ENCODE measurements at places on chromosomes 7 and 10. TPM values are rescaled to one million over a fixed set of nuclear protein-coding genes. Genes with fewer than 3 reads are reported as not detected.

DNA sequence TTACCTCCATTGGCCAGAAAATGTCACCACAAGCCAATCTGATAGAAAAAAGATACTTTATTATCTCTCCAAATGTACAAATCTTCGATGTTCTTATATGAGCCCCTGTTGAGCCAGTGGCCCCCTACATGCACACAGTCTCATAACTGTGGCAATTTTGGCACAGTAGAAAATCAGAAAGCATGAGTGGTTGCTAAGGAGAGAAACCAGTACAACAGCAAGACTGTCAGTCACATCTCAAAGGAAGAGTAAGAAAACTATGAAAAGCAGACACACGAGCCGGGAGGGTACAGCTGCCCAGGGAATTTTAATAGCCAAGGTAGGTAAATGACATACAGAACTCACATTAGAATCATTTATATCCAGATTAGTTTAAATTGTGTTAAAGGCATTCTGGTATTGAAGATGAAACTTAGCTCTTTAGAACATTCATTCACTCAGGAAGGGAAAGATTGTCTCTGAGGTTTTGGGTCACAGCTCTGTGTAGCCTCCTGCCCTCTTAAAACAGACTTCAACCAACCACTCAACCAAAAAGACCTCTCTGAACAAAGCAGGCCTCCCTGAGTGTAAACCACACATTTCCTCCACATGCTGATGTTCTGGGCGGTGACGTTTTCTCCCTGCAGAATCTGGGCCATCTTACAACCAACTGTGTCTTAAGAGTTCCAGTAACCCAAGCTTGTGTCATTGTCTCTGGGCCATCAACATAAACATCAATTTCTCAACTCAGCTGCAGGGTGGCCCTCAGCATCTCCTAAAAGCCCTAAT is 80.8 kb upstream of the ADAM12 start:
- DNase-seq = peak; percentile 14

DNA sequence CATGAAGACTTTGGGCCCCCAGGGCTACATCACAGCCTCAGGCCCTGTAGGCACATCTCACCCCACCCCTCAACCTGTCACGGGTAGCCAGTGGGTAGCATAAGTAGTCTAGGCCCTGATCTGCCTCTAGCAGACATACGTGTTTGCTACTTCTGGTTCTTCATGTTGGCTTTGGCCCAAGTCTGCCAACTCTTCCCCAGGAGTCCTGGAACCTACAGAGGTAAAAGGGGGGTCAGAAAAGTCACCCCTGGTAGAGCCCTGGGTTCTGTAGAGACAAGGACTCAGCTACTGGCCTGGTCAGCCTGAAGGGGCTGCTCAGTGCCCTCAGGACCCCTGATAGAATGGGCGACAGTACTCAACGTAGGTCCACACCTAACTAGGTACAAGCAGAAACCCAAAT is 67.5 kb upstream of the UNC5B start:
- DNase-seq = no peak

GRCh38 chr10:71132321-71132810 is 80.0 kb upstream of the UNC5B start:
- no peak for DNase-seq

- DNase-seq = no peak
Observed at GRCh38 chr7:7641129-7641663, 644 bp downstream of the UMAD1 start.

DNA sequence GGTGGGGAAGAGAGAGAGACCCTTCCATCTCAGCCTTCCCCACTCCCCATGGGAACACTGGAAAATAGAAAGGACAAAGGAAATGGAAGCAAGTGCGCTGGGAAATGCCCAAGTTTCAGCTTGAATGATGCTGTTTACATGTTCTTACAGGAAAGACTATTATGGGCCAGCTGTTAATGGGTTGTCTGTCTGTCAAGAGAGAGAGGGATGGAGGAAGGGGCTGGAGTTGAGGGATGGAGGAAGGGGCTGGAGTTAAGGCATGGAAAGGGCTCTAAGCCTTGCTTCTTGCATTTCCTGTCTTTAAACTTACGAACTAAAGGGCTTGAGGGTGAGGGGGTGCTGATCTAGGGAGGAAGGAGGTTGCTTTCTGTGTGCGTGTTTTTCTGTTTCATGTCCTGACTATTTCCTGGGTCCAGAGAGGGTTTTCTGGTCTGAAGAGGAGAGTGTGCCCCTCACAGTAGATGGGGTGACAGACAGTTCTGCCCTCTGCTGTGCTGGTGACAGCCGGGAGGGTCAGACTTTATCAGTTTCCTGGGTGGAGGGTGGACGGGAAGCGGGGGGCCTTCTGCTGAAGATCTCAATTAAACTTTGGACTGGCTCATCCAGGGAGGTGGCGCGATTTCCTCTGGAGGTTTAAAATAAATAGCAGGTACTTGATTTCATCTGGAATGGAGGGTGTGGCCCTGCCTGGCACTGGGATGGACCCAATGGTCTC is 30.5 kb downstream of the GRK5 start:
- no peak for DNase-seq

DNA sequence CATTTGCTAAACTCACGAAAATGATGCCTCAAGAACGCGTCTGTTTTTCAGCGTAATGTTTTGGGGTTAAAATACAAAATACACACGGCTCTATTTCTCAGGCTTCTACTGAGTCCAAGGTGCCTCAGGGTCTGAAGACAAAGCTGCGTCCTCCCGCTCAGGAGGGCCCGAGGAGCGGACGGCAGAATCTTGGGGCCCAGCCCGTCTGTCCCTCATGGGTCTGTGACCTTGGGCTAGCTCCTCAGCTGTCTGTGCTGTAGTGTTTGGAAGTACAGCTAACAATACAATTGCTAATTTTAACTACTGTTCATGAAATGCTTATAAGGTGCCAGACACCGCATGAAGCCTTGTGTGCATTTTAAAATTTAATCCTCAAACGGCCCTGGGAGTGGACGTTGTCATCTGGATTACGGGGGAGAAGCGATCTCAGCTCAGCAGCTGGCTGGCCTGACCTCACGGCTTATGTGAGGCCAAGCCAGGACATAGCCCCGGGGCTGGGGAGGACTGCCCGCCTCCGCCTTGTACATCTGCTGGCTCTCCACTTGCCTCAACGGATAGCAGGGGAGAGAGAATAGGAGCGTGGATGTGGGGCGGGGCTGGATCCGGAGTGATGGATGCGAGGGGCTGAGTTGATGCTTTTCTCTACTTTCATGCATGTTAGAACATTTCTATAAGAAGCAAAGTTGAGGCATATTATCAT is 357.4 kb downstream of the GLRX3 start:
- no peak for DNase-seq

- no peak for DNase-seq
Observed at GRCh38 chr10:127974911-127975310, 68.0 kb downstream of the PTPRE start.

- DNase-seq = no peak
Observed at GRCh38 chr10:50558371-50558770, 65.4 kb downstream of the SGMS1 start.

DNA sequence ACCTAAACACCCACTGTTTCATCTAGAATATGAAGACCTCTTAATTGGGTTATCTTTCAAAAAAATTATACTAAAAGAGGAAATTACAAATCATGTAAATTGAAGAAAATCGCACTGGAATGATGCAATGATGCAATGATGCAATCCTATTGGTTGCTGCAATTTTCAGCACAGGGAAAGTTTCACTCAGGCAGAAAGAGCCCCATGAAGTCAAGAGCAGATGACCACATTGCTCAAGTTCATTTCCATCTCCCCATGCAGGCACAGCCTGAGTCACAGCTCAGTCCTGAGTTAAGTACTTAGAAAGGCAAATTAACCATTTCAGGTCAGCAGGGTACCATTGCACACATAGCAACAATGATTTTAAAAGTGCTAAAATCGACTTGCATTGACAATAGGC is 180.3 kb upstream of the MYO3A start:
- no peak for DNase-seq

- DNase-seq = no peak
Observed at GRCh38 chr7:106517508-106517907, 143.4 kb downstream of the CCDC71L start.

- no peak for DNase-seq
Observed at GRCh38 chr10:71714592-71714991, 5.0 kb downstream of the C10orf105 start.

DNA sequence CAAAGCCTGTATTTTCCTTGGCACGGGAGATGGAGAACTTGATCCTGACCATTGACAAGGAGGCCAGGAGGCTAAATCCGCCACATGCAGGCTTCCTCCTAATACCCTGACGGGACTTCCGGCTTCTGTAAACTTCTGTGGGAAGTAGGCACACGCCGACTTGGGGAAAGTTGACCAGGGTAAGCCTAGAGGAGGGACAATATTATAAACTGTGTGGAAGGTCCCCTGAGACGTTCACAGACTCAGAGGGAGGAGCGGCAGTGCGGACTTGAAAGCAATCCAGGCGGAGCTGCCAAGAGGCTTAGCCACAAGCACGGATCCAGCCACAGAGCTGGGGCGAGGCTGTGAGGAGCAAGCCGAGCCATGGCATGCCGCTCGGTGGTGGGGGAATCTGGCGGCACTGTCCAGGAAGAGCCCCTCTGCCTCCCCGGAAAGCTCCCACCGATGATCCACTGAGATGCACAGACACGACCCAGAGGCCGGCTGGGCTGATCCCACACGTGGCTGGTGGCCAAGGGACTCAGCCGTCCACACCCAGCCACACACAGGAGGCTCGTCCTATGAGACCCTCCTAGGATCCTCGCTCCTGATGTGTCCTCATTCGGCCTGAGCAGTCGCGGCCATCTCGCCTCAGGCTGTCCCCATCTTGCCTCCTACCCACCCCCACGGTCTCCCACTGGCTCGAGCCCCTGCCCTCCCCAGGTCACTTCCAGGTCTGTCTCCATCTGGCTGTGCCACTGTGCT is 40.0 kb upstream of the INSIG1 start:
- DNase-seq = no peak

Gene CYP26C1
- 0.14 TPM for total RNA-seq

Gene ACTL6B
- not detected for total RNA-seq

Gene OAT
- total RNA-seq = 48.5 TPM

Gene STX1A
- total RNA-seq = 20.7 TPM

Gene MAGI2
- not detected for total RNA-seq

Data from CD4-positive, alpha-beta T cell (primary cell).